ENCODE measurements at places on chromosomes 3 and 15.

DNA sequence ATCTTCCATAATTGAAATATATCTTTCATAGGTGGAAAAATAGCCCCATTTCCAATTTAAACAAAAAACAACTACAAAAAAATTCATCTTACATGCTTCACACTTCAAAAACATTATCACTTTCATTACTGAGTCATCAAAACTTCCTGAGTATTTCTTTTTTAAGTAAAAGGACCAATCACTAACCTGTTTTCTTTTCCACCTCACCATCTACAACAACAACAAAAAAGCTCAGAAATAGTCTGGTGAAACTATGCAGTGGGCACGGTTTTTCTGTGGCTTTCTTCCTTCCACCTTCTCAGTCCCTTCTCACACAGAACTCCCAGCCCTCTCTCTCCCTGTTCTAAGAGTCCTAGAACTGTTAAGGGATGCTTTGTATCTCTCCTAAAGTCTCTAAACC is 20.3 kb upstream of the TNIK start:
- DNase-seq = no peak

DNA sequence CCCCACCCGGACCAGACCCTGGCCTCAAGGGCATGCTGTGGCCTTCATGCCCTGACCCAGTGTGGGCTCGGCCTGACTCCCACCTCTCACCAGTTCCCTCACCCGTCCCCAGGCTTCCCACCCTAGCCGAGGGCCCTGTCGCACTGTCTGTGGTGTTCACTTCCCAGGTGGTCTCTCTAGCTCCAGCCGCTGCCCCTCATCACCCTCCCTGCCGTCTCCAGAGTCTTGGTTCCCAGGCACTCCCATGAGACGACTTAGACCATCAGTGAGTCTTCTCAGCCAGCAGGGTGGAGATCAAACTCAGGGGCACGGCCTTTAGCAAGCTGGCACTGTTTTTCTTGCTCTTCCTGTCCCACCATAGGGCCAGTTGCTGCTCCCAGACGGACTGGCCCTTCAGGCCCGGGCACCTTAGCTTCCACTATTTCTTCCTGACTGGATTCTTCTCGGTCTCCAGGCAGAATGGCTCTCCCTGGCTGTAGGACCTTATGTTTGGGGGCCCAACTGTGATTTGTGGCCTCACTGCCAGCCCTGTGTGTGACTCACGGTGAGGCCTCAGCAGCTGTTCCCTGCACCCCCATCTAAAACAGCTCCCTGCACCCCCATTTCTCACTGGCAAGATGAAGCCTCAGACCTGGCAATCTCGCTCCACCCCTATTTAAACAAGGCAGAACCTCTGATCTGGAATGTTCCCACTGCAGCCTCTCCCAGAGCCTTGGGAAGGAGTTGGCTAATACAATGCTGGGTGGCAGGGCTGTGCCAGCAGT is 9.4 kb upstream of the PCSK6 start:
- DNase-seq = no peak

- no peak for DNase-seq
Measured at GRCh38 chr3:196360586-196360985, 22.4 kb upstream of the TM4SF19 start.

- DNase-seq = no peak
Measured at GRCh38 chr3:105976196-105976595, 107.4 kb upstream of the CBLB start.

DNA sequence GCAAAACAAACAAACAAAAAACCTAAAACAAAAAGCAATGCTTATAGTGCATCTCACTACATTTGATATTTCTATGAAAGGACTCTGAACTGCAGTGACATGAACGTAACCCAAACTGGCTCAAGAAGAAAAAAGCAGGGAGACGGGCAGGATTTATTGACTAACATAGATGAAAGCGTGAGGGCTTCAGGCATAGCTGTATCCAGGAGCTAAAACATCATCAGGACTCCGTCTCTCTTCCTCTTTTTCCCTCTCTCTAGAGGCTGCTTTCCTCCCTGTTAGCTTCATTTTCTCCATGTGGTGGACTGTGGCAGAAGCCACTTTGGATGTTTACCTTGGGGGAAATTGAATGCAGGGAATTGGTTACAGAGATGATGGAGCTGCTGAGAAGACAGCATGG is 418.2 kb upstream of the PROK2 start:
- DNase-seq = no peak

DNA sequence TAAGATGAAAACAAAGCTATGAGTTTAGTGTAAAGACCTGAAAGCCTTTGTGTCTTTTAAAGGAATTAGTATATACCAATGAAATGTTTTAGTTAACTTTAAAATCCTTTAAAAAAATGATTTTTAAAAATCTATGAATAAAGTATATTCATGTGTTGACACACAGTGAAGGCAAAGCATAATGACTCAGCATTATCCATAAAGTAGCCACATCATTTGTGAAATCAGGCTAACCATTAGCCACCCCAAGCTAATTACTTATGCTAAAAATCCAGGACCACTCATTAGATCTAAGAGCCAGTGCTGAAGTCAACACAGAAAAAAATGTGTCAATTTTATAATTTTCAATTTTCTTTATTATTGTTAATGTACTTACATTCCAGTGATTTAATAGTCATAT is 310.2 kb downstream of the TBC1D5 start:
- no peak for DNase-seq

- no peak for DNase-seq
Measured at GRCh38 chr3:59558906-59559720, 509.3 kb upstream of the CFAP20DC start.
